ENCODE measurements at places on chromosomes 6 and 20. TPM values are rescaled to one million over a fixed set of nuclear protein-coding genes. Genes with fewer than 3 reads are reported as not detected.

Gene OR2H2
- not detected for total RNA-seq

Gene SRSF12
- not detected for total RNA-seq

Gene OSBPL2
- total RNA-seq: 24.7 TPM

Gene FAM8A1
- 3.0 TPM for total RNA-seq

Gene KCNK15
- total RNA-seq: 1.0 TPM

Gene CSNK2B
- total RNA-seq: 215 TPM

Gene ZNF165
- total RNA-seq: 6.5 TPM

Gene PPP1R10
- 47.1 TPM for total RNA-seq

Gene TCP11
- not detected for total RNA-seq

Gene UST
- 0.74 TPM for total RNA-seq

Gene APOBEC2
- total RNA-seq: not detected

Gene BPIFB2
- not detected for total RNA-seq

Gene SEL1L2
- not detected for total RNA-seq

Gene PHF3
- 45.8 TPM for total RNA-seq

Gene TREML2
- total RNA-seq: 12.2 TPM

Gene TRIM40
- not detected for total RNA-seq

Gene STMND1
- not detected for total RNA-seq

Gene SIRPG
- 36.3 TPM for total RNA-seq

Gene CST5
- not detected for total RNA-seq

Gene MATN4
- total RNA-seq: 1.0 TPM

Gene TTBK1
- total RNA-seq: 0.02 TPM

All from activated naive CD4-positive, alpha-beta T cell treated with anti-CD3 and anti-CD28 coated beads for 36 hours (primary cell).